ENCODE measurements at places on chromosomes 1 and 21.

DNA sequence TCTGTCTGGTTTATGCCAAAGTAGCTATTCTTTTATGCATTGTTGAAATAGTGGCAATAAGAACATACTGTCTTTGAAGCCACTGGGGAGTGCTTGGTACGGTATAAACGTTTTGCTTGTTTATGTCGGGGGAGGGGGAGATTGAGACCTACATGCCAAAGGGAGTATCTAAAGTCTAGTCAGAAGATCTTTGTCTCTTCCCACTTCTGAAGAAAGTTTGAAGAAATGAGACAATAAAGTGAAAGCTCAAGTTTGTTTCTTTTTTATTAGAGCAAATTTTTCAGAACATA lies 6.8 kb downstream of the AKIRIN1 start:
- no peak for DNase-seq

- no peak for DNase-seq
Observed at GRCh38 chr1:156705321-156705917, at the start of gene CRABP2. Gene CRABP2 (minus strand): TSS chr1:156705583. CDS start chr1:156705446, 137 bp downstream.

DNA sequence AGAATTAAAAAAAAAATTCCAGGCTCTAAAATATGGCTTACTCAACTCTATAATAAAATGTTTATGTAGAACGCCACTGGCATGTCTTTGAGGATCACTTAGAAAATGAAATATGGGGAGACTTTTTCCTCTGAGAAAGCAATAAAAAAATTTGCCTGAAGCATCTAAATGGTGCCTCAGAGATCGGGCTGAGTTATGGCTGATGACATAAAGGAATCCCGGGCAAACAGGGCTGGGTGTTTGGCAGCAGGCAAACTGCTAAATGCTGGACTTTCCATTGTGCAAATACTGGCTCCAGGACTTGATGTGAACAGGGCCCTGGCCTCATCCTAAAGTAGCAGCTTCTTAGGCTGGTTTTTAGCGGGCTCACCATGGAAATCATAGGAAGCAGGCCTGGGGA lies 44.5 kb upstream of the C1orf87 start:
- no peak for DNase-seq

DNA sequence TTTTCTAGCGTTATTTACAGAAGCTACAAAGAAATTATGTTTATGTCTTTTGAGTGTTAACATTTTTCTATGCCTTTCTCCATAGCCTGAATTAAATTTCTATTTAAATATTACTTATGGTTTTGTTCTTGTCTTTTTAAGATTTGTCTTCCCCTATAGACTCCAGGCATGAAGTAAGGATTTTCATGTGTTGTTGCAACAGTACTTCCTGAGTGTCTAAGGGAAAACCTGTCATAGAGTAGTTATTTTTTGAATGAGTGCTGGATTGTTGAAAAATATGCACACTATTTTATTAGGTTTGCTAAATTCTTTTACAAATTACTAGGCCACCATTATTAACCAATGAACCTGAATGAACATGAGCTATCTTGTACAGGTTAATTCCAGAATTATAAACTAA lies 27.1 kb downstream of the SAMSN1 start:
- DNase-seq = no peak

DNA sequence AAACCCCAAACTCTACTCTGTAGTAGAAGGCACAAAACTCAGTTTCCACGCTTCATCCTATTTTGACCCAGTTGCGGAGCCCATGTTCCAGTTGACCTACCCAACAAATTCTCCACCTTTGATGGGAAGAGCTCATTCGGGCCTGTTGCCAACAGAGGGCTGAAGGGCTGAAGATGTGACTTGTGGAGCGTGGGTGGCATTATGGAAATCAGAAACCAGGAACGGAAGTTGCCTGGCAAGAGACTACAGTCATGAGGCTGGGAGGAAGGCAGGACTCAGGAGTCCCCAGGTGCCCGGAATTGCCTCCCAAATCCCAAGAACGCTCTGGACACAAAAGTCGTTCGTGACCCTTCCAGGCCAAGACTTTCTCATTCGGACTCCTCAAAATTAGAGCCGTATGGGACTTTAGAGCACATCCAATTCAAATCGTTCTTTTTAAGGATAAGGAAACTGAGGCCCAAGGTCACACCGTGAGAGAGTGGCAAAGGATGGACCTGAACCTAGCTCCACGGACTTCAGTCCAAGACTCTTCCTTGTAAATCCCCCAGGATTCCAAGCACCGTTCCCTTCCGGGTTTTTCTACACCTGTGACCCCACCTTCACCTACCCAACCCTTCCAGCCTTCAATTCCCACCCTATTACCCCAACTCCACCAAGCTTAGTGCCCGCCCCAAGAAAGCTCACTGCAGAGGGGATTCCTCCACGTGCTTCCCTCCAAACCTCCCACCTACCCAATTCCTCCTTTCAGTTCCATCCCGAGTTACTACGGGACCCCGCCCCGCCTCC lies 739 bp downstream of the SMG5 start:
- no peak for DNase-seq

DNA sequence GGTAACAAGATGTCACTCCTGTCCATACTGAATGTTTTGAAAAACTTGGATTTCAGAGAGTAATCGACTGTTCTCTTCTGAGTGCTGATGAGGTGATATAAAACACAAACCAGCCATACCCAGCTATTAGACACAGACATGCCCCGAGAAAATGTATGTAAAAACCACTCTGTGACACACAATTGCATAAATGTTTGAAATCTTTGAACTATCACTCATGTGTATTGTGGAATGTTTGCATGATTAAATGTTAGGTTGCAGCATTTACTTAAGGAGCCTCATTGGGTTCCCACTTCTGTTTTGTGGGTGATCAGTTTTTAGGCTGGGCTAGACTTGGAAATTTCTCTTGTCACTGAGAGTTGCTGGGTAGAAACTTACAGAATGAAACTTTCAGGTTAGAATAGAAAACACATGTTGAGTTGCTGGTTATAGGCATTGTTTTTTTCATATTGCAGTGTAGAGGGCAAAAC lies 270.4 kb upstream of the B3GALT2 start:
- no peak for DNase-seq

DNA sequence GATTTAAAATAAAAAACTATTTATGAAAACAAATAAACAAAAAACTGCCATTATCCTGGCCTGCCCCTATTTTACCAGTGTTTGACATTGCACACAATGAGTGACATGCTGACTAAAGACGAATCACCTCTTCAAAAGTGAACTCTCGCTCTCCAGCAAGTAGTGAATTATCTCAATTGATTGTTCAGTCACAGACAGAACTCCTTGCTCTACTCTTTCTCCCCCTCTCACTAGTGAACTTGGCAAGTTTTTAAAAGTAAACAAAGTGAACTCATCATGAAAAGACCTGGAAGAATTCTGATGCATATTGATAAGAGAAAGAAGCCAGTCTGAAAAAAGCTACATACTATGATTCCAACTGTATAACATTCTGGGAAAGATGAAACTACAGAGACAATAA lies 4.7 kb upstream of the C1orf52 start:
- no peak for DNase-seq

GRCh38 chr1:161725908-161726472 lies 4.6 kb downstream of the FCRLB start:
- DNase-seq = no peak

- no peak for DNase-seq
Observed at GRCh38 chr1:53025034-53025768, 36.8 kb upstream of the PODN start.

DNA sequence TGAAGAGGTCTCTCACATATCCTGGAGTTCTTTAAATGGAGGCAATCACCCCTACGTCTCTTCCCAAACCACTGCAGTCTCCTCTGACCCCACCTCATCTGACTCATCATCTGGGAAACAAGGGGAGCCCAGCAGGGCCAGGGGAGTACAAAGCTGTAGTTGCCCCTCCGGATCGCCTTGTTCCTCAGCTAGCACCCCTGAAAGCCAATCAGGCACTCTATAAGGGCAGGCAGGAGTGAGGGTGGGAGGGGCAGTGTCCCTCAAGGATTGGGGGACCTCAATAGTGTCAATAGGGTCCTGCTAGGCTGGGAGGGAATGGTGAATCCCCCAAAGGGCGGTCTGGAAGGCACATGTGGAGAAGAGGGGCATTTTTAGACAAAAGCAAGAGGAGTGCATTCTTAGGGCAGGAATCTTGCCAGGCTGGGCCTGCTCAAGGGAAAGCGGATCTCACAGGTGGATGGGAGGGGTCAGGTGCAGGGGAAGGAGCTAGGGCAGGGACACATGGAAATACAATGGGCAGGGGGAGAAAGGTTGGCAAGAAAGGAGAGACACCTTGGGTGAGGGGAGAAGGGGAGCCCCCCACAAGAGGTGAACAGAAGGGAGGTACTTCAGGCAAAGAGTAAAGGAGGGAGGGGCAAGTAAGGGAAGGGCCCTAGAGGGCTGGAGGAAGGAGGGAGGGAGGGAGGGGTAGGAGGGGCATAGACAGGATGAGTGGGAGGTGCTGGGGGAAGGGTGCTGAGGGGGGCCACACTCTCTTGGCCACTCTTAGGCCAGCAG lies 5.8 kb downstream of the SHISA4 start:
- DNase-seq = no peak

- no peak for DNase-seq
Observed at GRCh38 chr1:56626546-56626945, 18.6 kb upstream of the PRKAA2 start.

GRCh38 chr1:210405316-210405715 lies 76.6 kb downstream of the HHAT start:
- no peak for DNase-seq

DNA sequence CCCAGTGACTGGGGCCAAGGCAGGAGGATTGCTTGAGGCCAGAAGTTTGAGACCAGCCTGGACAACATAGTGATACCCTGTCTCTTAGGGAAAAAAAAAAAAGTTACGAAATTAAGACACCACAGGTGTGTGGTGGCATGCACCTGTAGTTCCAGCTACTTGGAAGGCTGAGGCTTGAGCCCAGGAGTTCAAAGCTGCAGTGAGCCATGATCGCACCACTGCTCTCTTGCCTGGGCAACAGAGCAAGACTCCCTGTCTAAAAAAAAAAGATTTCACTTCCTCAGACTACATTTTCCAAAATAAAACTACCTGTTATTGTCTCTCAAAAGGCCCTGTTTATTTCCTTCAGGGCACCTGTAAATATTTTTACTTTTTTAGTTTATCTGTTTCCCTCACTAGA lies 4.7 kb upstream of the STK40 start:
- no peak for DNase-seq

- DNase-seq = no peak
Observed at GRCh38 chr1:237244778-237245177, 202.8 kb downstream of the RYR2 start.

- no peak for DNase-seq
Observed at GRCh38 chr1:64965366-64966157, 787 bp downstream of the JAK1 start.

DNA sequence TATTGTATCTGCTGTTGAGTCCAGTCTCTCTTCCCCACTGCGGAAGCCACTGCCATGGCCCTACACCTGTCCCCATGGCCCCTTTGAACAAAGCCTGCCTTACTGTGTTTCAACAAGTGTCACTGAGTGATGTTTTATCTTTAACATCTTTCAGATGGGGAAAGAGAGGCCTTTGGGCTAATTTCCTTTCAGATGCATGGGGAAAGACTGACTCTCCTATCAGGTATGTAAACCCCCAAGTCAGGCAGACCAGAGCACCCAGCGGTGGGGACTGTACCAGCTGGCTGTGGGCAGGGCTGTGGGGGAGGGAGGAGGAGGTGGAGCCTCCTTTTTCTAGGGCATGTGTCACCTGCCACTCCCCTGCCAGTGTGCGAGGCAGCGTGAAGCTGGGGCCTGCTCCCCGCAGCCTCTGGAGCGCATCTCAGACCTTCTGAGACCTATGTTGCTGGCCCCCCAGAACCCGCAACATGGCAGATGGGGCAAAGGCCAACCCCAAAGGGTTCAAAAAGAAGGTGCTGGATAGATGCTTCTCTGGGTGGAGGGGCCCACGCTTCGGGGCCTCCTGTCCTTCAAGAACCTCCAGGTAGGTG lies at the start of gene PLA2G2F:
Gene PLA2G2F (plus strand): TSS at position 363 of the 590 bp plus-strand sequence. CDS start 105 bp downstream, at position 468.
- no peak for DNase-seq

DNA sequence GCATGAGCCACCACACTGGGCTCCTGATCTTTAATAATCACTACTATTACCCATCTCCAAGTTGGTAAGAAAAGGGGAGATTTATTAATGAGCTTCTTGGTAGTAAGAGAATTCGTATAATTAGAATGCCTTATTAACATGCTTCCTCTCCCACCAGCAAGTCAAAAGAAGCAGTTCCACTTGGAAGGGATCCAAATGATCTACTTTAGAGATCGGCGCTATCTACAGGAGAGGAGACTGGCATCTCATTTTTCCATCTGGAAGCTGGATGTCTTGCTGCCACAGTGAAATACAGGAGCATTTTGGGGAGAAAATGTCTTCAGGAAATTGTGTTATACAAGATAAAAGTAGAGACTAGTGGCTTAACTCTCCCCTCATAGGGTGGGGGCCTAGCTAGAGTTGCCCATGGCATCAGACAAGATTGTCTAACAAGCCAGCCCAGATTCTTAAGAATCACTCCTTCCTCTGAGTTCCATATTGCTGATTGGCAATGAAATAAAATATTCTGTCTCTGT lies 33.6 kb upstream of the CAMSAP2 start:
- DNase-seq = no peak

GRCh38 chr1:147562819-147563218 lies 21.5 kb downstream of the BCL9 start:
- no peak for DNase-seq

- DNase-seq = no peak
Observed at GRCh38 chr1:1291023-1291528, 10.8 kb downstream of the SCNN1D start.

DNA sequence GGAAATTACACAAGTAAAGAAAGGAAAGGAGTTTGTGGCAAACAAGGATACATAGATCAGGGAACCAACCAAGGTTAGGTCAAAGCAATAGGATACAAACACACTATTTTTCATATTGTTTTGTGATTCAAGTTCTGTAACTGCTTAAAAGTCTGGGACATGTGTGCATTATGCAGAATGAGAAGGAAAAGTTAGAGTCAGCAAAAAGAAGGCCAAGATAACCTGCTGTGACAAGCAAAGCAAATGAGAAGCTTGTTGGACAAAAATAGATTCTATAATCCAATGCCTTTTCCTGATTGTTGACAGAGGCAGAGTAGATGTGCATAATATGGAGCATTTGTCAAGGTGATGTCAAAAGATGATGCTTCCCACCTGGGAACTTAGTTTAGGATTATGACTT lies 556.0 kb upstream of the CXADR start:
- no peak for DNase-seq

DNA sequence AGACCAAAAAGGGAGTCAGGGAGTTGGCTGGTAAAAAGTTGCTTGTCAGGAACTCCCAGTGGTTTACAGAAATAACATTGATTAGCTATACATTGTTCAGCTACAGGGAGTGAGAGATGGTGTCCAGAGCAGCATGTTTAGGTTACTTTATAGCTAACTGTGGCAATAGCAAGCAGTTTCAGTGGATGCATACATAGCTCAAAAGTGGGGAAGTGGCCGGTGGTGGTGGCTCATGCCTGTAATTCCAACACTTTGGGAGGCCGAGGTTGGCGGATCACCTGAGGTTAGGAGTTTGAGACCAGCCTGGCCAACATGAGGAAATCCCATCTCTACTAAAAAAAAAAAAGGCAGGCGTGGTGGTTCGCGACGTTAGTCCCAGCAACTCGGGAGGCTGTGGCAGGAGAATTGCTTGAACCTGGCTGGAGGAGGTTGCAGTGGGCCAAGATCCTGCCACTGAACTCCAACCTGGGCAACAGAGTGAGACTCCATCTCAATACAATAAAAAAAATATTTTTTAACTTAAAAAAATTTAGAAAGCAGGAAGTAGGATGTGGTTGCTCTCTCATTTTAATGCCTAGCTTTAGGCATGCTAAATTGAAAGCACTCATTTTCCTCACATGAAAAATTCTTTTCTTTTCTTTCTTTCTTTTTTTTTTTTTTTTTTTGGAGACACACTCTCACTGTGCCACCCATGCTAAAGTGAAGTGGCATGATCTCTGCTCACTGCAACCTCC lies 109.7 kb downstream of the PPIAL4G start:
- DNase-seq = no peak

- no peak for DNase-seq
Observed at GRCh38 chr1:110133436-110133835, 16.9 kb upstream of the SLC6A17 start.

Measured in Panc1 (cell line).